T-helper 17 cell (primary cell): ENCODE measurements at places on chromosomes 7 and 10. TPM values are rescaled to one million over a fixed set of nuclear protein-coding genes. Genes with fewer than 3 reads are reported as not detected.

HSPA14 gene
- total RNA-seq, result 22.5 TPM

- DNase-seq, result no peak
These were observed 143.4 kb downstream of the TMEM168 start for GRCh38 chr7:112646783-112647182.

PRLHR gene
- total RNA-seq, result not detected

PAPSS2 gene
- total RNA-seq, result 0.55 TPM

GRCh38 chr7:4663239-4664018, 18.7 kb upstream of the FOXK1 start:
- no peak for DNase-seq

DNA sequence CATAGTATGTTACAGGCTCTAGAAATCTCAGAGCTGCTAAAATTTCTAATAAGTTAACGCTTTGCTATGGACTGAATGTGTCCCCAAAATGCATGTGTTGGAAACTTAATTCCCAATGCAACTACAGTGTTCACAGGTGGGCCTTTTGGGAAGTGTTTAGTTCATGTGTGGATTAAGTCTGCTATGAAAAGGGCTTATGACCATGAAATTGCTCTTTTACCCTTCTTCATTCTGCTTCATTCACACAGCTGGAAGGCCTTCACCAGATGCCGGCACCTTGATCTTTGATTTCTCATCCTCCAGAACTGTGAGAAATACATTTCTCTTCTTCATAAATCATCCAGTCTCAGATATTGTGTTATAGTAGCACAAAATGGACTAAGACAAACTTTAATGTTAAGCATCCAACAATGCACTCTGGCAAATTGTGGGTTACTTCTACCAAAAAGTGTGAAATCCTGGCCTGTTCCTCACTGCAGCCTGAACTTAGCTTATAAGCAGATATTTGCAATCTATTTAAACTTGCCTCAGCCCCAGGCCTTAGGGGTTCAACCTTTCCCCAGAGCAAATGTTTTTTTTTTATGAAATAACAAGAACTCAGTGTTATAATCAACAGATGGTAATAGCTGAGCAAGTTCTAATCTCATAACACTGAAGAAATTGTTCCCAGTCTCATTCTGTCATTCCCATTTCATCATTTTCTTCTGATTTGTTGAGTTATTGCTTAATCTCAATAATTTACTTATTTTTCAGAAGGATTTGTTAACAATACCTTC, 523.6 kb downstream of the KIF20B start:
- no peak for DNase-seq
